ENCODE measurements at places on chromosomes 3 and 15. TPM values are rescaled to one million over a fixed set of nuclear protein-coding genes. Genes with fewer than 3 reads are reported as not detected.

- no peak for DNase-seq
Measured at GRCh38 chr15:49646891-49647290, 26.0 kb downstream of the DTWD1 start.

PLSCR5 gene
- polyA plus RNA-seq = not detected

DNA sequence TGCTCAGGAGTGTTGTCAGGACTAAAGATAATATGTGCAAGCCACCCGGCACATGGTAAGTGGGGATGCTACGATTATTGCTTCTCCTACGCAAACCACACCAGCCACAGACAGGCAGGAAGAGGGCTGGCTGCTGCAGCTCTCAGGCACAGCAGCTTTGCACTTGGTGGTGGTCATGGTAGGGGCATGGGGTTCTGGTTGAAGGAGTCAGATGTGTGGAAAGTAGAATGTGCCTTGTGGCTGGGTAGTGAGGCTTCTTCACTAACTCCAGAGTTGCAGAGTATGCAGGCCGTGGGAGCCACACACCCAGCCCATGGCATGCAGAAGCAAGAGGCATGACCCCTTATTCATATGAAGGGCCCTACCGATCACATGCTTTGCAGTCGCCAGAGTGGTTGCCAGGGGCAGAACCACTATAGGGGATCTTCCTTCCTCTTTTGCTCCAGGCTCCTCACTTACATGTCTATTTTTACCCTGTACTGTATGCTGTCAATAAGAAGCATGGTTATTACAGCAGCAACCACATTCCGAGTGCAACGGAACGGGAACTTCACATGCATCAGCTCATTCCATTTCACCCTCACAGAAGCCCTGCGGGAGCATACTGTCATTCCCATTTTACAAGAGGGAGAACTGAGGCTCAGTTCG is 59.2 kb upstream of the HERC1 start:
- no peak for DNase-seq

- no peak for DNase-seq
Measured at GRCh38 chr3:138872632-138873031, 37.9 kb upstream of the PIK3CB start.
